ENCODE measurements at places on chromosomes 4 and X. TPM values are rescaled to one million over a fixed set of nuclear protein-coding genes. Genes with fewer than 3 reads are reported as not detected.

PTCHD1 gene
- total RNA-seq = 1.5 TPM

SUPT20HL2 gene
- total RNA-seq = not detected

PAGE4 gene
- total RNA-seq = not detected

SOWAHB gene
- 2.8 TPM for total RNA-seq

TMPRSS11A gene
- total RNA-seq = not detected

RXFP1 gene
- 0.63 TPM for total RNA-seq

GPC3 gene
- 61.2 TPM for total RNA-seq

RTL3 gene
- total RNA-seq = not detected

SSX3 gene
- not detected for total RNA-seq

CT47B1 gene
- total RNA-seq = not detected

TMEM255A gene
- total RNA-seq = 0.28 TPM

PF4V1 gene
- 0.66 TPM for total RNA-seq

DRD5 gene
- total RNA-seq = 0.24 TPM

TRPC5OS gene
- total RNA-seq = not detected

TBX22 gene
- 0.24 TPM for total RNA-seq

IL21 gene
- total RNA-seq = not detected

DSPP gene
- not detected for total RNA-seq

GATA1 gene
- not detected for total RNA-seq

DRP2 gene
- total RNA-seq = 0.39 TPM

CFI gene
- total RNA-seq = not detected
